ENCODE measurements at places on chromosomes 6 and 20.

DNA sequence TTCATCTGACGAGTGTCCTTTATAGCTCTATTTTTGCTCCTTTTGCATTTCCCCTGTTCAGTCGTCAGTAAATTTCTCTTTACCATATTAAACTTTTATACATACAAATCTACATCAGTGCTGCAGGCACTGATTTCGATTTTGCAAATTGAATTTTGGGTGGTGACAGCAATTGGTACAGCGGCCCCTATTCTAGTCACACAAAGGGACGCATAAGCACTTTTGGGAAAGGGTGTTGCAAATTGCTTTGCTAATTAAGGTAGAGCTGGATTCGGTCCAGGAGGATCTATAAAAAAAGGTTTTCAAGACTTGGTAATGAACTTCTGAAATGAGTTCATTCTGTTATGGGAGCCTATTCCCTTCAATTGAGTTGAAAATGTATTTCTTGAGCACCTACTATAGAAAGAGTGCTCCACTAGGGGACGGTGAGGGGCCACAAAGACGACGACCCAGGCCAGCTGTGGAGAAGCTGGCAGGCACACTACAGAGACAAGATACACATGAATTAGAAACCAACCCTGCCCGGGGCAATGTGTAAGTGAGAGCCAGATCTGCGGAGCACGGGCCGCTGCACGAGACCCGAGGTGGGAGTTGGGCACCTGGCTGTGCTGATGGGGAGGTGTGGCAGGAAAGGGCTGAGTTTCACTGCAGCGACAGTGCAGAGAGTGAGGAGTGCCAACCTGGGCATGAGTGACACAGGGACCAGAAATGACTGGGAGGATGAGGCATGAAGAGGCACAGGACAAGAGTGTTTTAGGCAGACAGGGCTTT is 5.4 kb downstream of the UQCC2 start:
- no peak for DNase-seq

DNA sequence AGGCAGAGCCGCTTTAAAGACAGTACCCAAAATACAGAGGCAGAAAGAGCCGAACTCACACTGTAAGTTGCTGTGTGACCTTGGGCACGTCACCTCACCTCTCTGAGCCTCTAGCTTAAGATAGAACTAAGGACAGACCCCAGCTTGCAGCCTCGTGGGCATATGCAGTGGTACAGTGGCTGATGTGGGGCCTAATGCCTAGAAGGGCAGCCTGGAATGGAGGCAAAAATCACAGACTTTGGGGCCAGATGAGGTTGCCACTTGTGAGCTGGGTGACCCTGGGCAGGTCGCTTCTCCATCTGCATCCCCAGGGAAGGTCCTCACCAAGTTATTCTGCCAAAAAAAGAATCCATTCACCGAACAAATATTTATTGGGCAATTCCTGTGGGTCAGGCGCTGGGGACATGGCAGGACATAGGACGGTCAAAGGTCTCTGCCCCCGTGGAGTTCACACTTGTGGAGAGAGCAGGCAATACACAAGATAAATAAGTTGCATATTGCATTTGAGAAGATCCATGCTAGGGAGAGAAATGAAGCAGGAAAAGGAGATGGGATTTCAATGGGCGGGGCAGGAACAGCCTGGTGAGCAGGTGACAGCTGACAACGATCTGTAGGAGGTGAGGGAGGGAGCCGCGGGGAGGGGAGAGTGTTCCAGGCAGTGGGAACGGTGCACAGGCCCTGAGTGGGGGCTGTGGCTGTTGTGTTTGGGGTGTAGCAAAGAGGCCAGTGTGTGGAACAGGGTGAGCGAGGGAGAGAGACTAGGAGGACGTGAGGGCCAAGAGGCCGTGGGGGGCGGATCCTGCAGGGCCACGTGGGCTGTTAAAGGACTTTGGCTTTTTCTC is 115.2 kb downstream of the CEBPB start:
- no peak for DNase-seq

GRCh38 chr20:57408131-57408530 is 16.9 kb downstream of the RBM38 start:
- DNase-seq: no peak

GRCh38 chr6:7137335-7138045 is 29.7 kb downstream of the RREB1 start:
- DNase-seq: peak; percentile 62

Data from hematopoietic multipotent progenitor cell treated with erythropoietin and hydrocortisone succinate and interleukin-3 and kit ligand, for 15 days (in vitro differentiated cells).